IMR-90 (cell line): ENCODE measurements at places on chromosomes 5 and 9. TPM values are rescaled to one million over a fixed set of nuclear protein-coding genes. Genes with fewer than 3 reads are reported as not detected.

- DNase-seq = no peak
These were observed 161.0 kb upstream of the SLC28A3 start for GRCh38 chr9:84501587-84501986.

- DNase-seq = peak; percentile 24
These were observed 370.0 kb downstream of the PSAT1 start for GRCh38 chr9:78666818-78667414.

- DNase-seq = no peak
These were observed 3.1 kb downstream of the EGFL7 start for GRCh38 chr9:136665704-136666371.

- no peak for DNase-seq
These were observed 40.3 kb downstream of the UBE2D2 start for GRCh38 chr5:139601429-139601828.

DNA sequence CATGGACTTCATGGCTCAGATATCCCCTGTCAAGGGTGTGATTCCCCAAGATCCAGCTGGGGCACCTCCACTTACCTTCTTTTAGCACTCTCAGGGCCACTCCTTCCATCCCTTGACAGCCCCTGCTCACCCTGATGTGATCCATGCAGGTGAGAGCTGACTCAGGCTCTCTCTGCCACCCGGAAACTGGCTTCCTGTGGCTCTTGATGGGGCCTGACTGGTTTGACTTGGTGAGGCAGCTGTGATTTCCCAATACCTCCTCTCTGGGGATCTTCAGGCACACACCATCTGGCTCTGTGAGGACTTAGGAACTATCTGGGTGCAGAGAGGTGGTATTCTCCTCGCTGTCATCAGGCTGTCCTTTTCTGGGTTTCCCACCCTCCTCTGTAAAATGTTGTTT is 7.9 kb upstream of the FAT2 start:
- DNase-seq = no peak

DNA sequence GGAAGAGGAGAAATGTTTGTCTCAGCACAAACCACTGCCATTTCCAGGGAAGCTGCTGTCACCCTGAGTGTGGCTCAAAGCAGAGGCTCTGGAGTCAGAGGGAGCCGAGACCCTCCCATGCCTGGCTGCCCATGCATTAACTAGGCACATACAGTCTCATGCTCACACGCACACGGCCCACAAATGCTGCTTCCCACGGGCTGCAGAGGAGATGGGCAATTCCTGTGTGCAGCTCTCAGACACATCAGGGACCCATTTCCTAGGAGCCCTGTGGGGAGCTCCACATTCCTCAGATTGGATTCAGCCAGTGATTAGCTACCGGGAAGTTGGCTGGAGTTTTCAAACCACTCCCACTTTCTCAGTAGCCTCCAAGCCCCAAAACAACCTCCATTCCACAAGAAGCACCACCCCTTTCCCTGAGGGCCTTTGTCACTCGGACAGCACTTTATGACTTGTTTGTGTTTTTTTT is 9.1 kb upstream of the PTGES start:
- DNase-seq = peak; percentile 83

- no peak for DNase-seq
These were observed 15.8 kb downstream of the SH3GLB2 start for GRCh38 chr9:129012343-129012742.

- no peak for DNase-seq
These were observed 7.4 kb upstream of the ENTPD8 start for GRCh38 chr9:137448602-137448962.

DNA sequence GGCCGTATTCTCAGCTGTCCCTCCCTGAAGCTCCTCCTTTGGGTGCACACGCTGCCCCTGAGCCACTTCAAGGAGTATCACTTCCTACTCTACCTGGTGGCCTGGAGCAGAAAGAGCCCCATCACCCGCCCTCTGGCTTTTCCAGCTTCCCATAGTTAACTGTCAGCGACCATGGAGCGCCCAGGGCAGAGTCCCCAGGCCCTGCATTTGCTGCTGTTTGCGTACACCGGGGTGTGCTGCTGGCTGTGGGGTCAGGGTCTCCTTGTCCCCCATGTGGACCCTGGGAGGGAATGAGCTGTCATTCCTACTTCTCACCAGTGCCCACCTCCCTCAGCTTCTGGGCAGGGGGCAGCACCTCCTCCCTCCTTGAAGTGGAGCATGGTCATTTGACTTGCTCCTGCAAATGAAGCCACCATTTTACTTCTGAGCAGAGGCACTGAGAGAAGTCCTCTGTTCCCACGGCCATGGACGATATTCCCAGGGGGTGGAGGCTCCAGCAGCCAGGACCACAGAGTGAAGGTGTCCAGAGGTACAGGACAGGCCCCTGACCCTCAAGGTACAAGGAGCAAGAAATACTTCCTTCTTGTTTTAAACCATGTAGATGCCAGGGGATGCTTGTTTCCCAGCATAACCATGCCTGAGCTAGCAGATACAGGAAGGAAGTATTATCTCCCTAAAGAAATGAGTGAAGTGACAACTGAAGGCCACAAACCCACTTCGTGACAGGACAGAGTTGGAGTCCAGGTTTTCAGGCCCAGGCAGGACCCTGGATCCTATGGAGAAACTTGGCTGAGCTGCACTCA is 40.6 kb upstream of the COL5A1 start:
- DNase-seq = no peak

DNA sequence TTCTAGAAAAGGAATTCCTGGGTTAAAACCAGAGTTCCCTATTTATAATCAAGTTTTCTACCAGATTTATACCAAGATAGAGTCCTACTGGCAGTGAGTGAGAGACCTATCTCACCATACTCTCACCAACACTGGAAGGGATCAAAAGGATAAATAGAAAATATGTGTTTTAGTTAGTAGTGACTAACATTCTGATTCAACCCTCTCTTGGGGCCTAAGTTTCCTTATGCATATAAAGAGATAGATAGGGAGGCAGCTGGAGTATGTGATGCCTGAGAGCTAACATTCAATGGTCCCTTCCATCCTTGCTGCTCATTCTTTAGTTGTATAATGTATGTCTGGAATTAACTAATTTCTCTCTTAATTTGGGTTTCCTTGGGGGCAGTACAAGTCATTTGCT is 32.0 kb downstream of the CKMT2 start:
- peak; percentile 66 for DNase-seq

GRCh38 chr5:97075649-97076048 is 66.8 kb downstream of the LIX1 start:
- no peak for DNase-seq

- peak; percentile 79 for DNase-seq
These were observed 289.4 kb downstream of the ADAMTS6 start for GRCh38 chr5:65192331-65192730.

GRCh38 chr9:99176527-99177013 is 45.2 kb downstream of the ALG2 start:
- DNase-seq = no peak

- no peak for DNase-seq
These were observed 342.8 kb downstream of the EBF1 start for GRCh38 chr5:158756871-158757270.

- peak; percentile 31 for DNase-seq
These were observed 168.4 kb downstream of the TSSK1B start for GRCh38 chr5:113266227-113266912.

The SHB gene
- 6.1 and 7.8 TPM in 2 replicates for total RNA-seq

The LCN6 gene
- not detected in 2 replicates for total RNA-seq

The DMGDH gene
- total RNA-seq = under 0.01 and 0.18 TPM in 2 replicates

The COL23A1 gene
- not detected in 2 replicates for total RNA-seq

The OMD gene
- not detected in 2 replicates for total RNA-seq

The PCDHB11 gene
- under 0.01 TPM in 2 replicates for total RNA-seq

The PHF24 gene
- not detected in 2 replicates for total RNA-seq
